T-helper 17 cell (primary cell): ENCODE measurements at places on chromosomes 5 and 9. TPM values are rescaled to one million over a fixed set of nuclear protein-coding genes. Genes with fewer than 3 reads are reported as not detected.

The SLC36A2 gene
- total RNA-seq = not detected

- DNase-seq = no peak
- H3K4me1 ChIP-seq = no peaks in the 10 kb centered on the region
- peaks cover 35% of the 10 kb centered on the region for H3K27me3 ChIP-seq
- H3K27ac ChIP-seq = no peak within 1 kb of the TSS
- H3K4me3 ChIP-seq = no peak within 1 kb of the TSS
Measured at GRCh38 chr5:150640311-150641005, at the start of gene SYNPO. Gene SYNPO, plus strand, starts transcription at chr5:150640660. Its CDS starts 7,616 bp downstream, at chr5:150648276.

- peaks cover 26% of the 10 kb centered on the region for H3K4me1 ChIP-seq
- H3K4me3 ChIP-seq = no peak overlapping the region
- H3K36me3 ChIP-seq = no peaks in the 10 kb centered on the region
Measured at GRCh38 chr5:149799965-149800516, 69.9 kb downstream of the PPARGC1B start.

GRCh38 chr5:127375124-127375523 is 84.5 kb downstream of the MEGF10 start:
- H3K27ac ChIP-seq = no peak overlapping the region
- no peak overlapping the region for H3K4me3 ChIP-seq
- no peaks in the 10 kb centered on the region for H3K4me1 ChIP-seq
- H3K27me3 ChIP-seq = peaks cover 13% of the 10 kb centered on the region
- no peaks in the 10 kb centered on the region for H3K36me3 ChIP-seq
